ENCODE measurements at places on chromosomes 11 and 22.
A peak's percentile ranks its signal among the peaks of the same experiment; 100 is the strongest.

GRCh38 chr11:131033151-131033651, 116.9 kb upstream of the SNX19 start:
- DNase-seq, result no peak

DNA sequence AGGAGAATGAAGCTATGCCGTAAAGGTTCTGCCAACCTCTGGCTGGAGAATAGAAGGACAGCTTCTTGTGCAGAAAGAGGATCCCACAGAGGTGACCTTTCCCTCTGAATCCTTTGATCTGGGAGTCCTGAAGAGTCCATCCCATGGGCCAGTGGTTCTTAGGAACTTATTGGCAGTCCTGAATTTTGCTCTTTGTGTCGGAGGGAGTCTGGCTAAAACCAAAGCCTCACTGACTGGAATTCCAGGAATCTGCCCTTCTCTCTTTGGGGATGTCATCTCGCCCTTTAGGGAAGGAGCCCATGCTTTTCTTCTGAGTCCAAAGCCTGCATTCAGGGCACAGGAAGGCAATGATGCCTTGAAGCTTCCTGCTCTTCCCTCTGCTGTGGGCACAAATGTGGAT, 45.5 kb downstream of the PKNOX2 start:
- DNase-seq, result no peak

- peak; percentile 81 for DNase-seq
Observed at GRCh38 chr11:10405865-10406592, 49.0 kb upstream of the AMPD3 start.

GRCh38 chr11:110159476-110159875, 66.3 kb downstream of the ZC3H12C start:
- no peak for DNase-seq

DNA sequence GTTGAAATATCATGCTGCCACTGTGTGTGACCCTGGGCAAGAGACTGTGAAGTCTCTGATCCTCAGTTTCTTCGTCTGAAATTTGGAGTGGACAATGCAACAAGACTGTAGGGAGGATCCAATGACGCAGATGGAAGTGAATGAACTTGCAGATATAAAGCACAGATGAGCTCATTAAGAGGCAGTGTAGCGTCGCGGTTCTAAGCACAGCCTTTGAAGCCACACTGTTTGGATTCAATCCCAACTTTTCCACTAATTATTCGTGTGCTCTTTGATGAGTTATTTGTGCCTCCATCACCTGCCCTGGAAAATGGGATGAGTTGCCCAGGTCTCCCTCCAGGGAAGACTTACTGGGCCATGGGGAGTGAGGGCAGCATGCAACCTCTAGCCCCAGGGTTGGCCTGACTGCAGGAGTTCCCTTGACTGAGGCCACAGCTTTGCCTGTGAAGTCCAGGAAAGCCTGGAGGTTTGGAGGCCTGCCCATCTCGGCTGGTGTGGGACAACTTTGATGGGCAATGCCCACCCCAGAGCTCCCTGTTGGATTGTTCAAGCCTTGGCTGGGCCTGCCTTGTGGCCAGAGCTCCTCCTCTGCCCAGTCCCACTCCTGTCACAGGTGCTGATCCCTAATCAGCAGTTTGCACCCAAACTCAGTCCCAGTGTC, 266.0 kb upstream of the B3GAT1 start:
- DNase-seq, result no peak

DNA sequence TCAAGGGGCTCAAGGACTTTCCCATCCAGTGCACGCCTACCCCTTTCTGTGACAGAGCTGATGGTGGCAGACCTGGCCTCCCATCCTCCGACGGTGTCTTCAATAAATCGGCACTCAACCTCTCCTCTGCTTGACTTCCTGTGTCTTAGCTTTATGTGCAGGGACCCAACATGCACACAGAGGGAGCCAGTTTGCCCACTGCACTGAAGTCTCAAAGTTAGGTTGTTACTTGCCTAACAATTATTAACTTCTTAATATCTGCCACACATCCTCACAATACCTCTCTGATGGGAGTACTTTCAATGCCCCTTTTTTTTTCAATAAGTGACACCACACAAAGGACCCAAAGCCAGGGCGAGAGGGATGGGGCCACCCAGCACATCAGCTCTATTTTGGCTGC, 3.6 kb downstream of the IZUMO1R start:
- DNase-seq, result no peak

- DNase-seq, result no peak
Observed at GRCh38 chr11:17517186-17517585, 27.0 kb downstream of the USH1C start.

GRCh38 chr22:30356449-30357235, at the start of the genes CCDC157 and SF3A1:
Gene CCDC157, plus strand, starts transcription at chr22:30357007. Its CDS starts 8,994 bp downstream, at chr22:30366001.
Gene SF3A1, minus strand, starts transcription at chr22:30356894. Its CDS starts 102 bp downstream, at chr22:30356792.
- DNase-seq, result peak; percentile 81

GRCh38 chr11:69007975-69008381, 5.1 kb downstream of the MRGPRF start:
- no peak for DNase-seq

DNA sequence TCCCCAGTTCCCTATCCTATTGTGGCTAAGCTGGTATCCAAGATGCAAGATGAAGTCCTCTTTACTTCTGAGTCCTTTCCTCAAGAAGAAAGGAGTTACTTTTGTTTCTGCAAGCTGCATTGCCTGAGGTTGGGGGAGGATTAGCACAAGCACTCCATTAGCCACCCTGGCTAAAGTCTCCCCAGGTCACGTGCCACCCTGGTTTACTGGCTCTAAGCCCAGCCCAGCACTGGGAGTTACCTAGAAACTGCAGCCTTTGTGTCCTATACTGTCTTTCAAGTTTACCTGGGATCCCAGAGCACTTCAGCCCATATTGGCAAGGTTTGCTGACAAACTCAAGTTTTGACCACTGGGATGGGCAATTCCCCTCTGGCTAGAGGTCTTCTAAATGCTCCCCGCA, 78.4 kb upstream of the DBX1 start:
- DNase-seq, result peak; percentile 7

- peak; percentile 47 for DNase-seq
Observed at GRCh38 chr11:9575260-9576240, 2.1 kb downstream of the WEE1 start.

- peak; percentile 59 for DNase-seq
Observed at GRCh38 chr22:36853407-36854099, 7.3 kb upstream of the NCF4 start.

- no peak for DNase-seq
Observed at GRCh38 chr11:72254299-72254993, 10.5 kb upstream of the PHOX2A start.

DNA sequence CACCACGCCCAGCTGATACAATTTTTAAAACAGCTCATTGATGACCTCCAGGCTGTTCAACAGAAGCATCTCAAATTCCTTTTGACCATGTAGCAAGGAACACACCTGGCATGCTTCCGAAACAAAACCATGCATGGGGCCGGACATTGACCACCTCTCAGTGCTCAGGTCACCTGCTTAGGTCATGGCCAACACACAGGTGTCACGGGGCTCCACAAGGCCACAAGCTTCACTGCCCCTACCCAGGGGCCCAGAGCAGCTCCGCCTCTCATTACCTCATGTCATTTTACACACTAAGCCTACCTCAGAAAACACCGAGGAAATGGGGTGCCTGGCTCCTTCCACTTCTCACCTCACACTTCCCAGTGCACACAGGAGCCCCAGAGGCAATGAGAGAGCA, 26.6 kb downstream of the YPEL1 start:
- no peak for DNase-seq

DNA sequence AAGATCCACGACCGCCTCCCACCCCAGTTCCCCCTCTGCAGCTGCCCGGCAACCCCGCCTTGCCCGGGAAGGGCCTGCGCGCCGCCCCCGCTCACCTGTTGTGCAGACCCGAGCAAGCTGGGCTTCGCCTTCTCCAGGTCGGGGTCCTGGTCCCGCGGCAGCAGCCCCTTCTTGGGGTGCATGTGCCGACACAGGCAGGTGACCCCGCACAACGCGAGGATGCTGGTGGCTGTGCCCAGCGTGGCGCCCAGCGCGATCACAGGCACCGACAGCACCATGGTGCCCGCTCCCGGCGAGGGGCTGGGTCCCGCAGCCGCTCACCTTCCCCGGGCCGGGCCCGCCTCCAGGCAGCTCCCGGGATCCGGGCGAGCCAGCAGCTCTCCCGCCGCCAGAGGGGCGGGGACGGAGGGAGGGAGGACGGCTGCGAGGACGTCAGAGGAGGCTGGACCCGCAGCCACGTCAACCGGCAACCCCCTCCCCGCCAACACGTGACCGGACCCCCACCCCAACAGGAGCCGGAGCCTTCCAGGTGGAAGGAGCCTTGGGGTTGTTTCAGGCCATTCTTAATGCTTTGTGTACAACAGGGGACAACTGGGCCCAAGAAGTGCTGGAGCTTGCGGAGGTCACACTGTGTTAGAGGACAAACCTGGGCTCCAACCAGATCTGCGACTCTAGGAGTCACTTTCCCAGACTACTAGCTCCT, at the start of gene SYT13:
SYT13 (minus strand) TSS at position 412 of the 703 bp plus-strand sequence; CDS start at position 278, 134 bp downstream.
- DNase-seq, result peak; percentile 5

- no peak for DNase-seq
Observed at GRCh38 chr11:40647295-40647694, 812.2 kb downstream of the LRRC4C start.

DNA sequence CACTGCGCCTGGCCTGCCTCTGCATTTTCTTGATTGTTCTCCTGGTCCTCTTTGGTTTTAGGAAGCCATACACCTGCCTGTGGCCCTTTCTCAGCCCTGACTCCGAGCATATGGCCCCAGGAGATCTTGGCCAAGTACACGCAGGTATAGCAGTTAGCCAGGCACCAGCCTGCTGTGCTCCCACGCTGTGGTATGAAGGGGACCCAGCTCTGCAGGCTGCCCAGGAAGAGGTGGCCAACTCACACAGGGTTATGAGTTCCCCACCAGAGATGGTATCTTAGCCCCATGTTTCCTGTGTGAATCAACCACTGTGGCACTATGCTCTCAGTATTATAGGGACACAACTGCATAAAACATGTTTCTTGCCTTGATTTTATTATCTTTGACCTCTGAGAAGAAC, 31.1 kb downstream of the SGSM3 start:
- DNase-seq, result no peak

DNA sequence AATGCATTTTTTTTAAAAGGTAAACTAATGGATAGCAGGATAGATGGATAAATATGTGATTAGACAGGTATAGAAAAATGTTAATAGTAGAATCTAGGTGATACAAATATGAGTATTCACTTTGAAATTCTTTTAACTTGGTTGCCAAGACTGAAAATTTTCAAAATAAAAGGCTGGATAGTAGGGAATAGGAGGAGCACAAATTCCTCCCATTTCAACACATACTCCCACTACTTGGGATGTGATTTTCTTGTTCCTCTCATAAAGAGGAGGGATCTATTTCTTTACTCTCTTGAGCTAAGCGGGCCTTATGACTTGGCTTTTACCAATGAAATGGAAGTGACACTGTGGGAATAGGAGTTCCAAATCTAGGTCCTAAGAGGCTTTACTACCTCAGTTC, 35.9 kb downstream of the PIK3C2A start:
- DNase-seq, result no peak

GRCh38 chr11:133800666-133801065, 44.6 kb downstream of the SPATA19 start:
- DNase-seq, result no peak

DNA sequence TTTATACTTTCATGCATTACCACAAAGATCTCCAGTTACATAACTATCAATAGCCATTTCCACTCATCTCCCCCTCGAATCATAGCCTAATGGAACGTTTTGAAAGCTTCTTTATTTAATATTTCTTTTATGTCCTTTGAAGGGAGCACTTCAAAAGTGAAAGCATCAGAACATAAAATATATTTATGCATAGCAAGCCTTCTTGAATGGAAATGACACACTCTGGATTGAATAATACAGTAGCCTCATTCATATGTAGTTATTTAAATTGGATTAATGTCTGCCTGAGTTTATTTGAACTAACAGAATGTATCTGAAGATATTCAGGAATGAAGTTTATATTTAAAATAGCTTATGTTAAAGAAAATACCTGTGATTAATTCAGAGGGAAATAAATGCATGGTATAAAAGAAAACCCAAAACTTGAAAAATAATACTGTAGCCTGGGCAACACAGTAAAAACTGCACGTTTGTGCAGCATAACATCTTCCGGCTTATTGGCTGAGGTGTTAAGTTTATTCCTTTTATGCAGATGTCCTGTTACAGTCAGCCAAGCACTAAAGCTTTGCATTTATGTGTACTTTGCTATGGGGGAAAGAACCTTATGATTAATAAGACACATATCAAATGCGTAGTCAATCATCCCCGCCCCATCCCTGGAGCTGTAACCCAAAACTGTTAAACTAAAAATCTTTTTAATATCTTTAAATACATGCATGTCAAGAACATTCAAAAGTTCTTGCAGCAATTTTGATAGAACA, 22.0 kb downstream of the OOSP3 start:
- no peak for DNase-seq

DNA sequence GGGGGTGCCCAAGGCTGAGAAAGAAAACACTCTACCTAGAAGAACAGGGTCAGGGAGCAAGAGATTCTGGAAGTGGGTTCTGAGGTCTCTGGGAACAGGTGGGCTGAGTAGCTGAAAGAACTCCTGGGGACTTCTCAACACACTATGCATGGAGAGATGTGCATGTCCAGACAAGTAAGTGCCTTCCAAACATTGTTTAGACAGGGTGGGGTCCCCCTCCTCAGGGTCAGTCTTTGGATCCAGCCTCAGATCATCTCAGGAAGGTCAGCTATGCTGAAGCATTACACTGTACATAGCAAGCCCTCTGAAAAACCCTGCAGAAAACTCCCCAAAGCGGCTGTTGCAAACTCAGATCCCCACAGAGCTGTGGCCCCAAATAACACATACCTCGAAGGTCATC, 53.9 kb upstream of the SCUBE2 start:
- DNase-seq, result no peak

GRCh38 chr11:78079232-78080083, at the start of gene NDUFC2:
Gene NDUFC2, minus strand, starts transcription at chr11:78079862. Its CDS starts 118 bp downstream, at chr11:78079744.
- peak; percentile 81 for DNase-seq

DNA sequence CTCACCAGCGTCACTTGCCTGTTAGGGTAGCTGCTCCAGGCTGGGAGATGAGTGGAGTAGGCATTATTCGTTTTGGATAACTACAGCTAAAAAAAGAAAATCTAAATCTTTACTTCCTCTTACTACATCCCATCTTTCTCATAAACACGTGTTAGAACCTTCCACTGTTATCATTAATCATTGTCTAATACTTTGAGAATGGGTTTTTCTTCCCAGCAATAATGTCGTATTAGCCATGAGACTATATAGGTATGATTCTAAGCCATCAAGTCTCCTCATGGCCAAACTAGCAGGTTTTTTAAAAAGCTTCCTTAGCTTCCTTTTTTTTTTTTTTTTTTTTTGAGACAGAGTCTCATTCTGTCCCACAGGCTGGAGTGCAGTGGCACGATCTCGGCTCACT, 3.9 kb upstream of the TEF start:
- DNase-seq, result no peak

DNA sequence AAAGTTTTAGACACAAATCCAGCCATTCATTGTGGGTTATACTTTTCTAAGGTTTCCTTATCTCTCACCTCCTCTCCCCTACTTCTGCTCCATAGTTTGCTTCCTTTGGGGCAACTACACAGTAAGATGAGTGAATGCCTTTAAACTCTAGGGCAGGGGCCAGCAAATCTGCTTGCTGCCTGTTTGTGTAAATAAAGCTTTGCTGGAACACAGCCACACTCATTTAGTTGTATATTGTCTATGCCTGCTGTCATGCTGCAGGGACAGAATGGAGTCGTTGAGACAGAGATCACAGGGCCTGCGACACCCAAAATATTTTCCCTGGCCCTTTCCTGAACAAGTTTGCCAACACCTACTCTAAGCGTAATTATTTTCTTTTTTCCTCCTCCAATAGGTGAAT, 58.7 kb downstream of the TECTA start:
- peak; percentile 31 for DNase-seq

Measured in COR-L47 (cell line).